T47D (cell line): ENCODE measurements at places on chromosomes 13 and 19.
A peak's percentile ranks its signal among the peaks of the same experiment; 100 is the strongest.

- DNase-seq: no peak
Measured at GRCh38 chr13:99968521-99969452, 2.8 kb downstream of the ZIC5 start.

- DNase-seq: no peak
Measured at GRCh38 chr13:29111446-29111845, 291.3 kb downstream of the MTUS2 start.

DNA sequence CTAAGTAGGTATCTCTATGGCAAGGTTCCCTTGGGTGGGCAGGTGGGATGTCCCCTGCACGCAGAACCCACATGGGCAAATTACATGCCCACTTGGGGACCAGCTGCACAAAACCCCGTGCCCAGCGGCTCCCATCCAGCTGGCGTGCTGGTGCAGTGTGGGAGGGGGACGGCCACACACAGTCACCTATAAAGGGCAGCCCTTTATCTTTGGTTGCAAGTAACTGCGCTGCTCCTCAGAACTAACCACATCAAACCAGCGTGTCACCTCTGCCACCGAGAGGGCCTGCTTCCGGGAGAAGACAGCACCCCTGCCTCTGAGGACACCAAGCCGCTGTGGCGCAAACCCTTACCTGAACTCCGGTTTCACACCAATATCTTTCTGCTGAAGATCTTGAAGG is 32.2 kb downstream of the ANKRD27 start:
- no peak for DNase-seq

DNA sequence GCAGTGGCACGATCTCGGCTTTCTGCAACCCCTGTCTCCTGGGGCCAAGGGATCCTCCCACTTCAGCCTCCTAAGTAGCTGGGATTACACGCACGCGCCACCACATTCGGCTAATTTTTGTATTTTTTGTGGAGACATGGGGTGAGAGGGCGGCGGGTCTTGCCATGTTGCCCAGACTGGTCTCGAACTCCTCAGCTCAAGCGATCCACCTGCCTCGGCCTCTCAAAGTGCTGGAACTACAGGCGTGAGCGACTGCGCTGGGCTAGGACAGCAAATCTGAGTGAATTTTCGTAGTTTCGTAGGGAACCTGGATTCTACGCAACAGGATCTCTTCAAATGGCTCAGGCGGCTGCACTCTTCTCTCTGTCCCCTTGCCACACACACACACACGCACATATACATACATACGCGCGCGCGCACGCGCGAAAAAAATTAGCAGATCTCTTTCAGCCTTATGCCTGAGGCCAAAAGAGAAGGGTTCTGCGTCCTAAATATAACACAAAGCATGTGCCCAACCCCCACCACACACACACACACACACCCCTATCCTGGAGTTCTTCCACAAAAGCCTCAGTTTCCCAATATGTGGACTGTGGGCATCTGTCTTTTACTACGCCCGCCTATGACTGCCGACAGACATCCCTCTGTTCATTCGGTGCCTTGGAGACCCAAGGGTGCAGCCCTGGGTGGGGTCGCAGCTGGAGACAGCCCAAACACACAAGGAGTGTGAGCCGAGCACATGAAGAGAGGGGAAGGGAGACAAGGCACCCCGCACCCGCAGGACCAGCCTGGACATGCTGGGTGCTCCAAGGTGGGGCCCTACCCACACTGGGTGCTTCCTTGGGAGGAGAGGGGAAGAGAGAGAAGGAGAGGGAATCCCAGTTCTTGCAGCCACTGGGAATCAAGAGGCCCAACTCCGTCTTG is 616 bp downstream of the PINLYP start:
- peak; percentile 32 for DNase-seq
